ENCODE measurements at places on chromosomes 12 and 14. TPM values are rescaled to one million over a fixed set of nuclear protein-coding genes. Genes with fewer than 3 reads are reported as not detected.

GRCh38 chr12:56591961-56592360, 38.2 kb downstream of the BAZ2A start:
- no peak for DNase-seq

GRCh38 chr12:83365317-83365716, 678.6 kb downstream of the TMTC2 start:
- DNase-seq, result no peak

GRCh38 chr12:11861155-11861863, 209.4 kb upstream of the BCL2L14 start:
- no peak for DNase-seq

- no peak for DNase-seq
Measured at GRCh38 chr14:84390010-84390409, 1139.9 kb upstream of the FLRT2 start.

DNA sequence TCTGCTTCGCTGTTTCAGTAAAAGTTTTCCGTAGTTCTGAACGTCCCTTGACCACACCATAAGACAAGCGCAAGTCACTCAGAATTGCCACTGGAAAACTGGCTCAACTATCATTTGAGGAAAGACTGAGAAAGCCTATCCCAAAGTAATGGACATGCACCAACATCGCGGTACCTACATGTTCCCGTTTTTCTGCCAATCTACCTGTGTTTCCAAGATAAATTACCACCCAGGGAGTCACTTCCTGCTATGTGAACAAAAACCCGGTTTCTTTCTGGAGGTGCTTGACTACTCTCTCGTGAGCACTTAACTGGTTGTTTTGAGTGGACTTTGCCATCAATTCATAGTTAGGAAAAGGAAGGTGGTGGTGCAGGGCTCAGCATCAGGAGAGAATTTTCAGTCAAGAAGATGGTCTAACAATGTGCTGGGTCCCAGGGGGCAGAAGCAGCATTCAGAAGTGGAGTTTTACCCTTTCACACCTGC, 1.4 kb downstream of the EGLN3 start:
- DNase-seq, result no peak

DNA sequence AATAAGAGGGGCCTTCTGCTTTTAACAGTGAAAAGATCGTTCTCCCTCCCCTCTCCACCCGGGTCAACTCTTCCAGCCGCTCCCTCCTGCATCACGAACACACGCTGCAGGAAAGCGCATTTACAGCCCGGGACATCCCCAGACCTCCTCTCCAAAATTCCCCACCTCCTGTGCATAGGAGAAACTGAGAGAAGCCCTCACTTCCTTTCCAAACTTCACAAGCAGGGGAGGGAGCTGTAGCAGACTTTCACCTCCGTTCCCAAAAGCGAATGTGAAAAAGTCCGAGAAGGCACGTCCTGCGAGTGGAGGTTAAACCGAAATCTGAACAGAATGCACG, 513 bp downstream of the BCAT1 start:
- DNase-seq, result peak; percentile 78

DNA sequence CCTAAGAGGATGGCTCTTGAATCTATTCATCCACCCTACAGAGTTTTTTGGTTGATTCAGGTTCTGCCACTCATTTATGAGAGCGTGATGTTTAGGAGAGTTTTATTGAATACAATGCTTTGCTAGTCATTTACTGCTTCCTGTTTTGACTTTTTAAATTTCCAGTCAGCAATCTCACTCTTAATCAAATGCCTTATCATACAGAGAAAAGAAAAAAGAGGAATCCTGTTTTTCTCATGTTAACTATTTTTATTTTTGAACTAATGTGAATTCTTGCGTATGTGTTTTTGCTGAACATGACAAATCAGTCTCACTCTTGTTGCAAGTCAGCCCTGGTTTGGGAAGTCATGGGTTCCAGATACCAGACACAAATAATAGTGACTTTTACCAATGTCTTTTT, 22.1 kb upstream of the LGMN start:
- no peak for DNase-seq

DNA sequence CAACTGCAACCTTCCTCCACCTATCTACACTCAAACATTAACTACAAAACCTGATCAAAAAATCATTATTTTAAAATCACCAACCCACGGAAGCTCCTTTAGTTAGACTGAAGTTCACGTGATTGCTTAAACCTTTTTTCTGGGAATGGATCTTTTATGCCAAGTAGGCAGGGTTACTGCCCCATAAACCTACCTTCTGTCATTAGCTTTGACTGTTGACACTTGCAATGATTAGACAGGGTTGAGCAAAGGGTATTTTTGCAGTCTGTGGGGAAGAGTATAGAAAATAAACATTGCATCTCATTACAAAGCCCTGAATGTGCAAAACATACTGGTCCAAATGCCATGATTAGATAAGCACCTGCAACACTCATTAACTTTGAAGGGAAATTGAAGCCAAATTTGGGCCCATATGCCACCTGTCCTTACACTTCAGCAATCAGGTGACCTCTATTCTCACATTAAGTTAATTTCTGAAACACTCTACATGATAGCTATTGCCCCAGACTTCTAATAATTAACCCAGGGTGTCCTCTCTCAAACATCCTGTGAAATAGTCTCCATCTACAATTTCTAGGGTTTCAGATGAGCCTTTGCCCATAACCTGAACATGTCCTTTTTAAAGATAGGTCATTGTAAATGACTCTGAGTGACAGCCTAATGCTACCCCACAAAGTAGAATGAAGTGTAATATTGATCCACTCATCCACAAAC, 156.0 kb upstream of the PLEKHG7 start:
- no peak for DNase-seq

DNA sequence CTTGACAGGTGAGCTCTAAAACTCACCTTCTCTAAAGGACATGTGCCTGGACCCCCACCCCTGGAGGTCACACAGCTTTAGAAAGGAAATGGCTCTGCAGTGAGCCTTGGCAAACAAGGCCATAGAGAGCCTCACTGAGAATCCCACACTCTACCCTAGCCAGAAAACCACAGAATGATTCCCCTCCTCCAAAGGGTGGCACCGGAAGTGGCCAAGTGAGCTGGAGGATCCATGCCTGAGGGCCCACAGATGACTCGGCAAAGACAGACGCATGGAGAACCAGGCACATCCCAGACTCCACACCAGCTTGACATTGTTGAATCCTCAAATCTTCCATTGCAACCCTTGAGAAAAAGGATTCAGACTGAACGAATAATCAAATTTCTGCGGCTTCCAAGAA, 54.2 kb upstream of the PTHLH start:
- DNase-seq, result no peak

- peak; percentile 72 for DNase-seq
Measured at GRCh38 chr12:66708704-66709456, 30.0 kb upstream of the GRIP1 start.

GRCh38 chr14:104734991-104735779, 11.2 kb downstream of the ADSS1 start:
- no peak for DNase-seq

DNA sequence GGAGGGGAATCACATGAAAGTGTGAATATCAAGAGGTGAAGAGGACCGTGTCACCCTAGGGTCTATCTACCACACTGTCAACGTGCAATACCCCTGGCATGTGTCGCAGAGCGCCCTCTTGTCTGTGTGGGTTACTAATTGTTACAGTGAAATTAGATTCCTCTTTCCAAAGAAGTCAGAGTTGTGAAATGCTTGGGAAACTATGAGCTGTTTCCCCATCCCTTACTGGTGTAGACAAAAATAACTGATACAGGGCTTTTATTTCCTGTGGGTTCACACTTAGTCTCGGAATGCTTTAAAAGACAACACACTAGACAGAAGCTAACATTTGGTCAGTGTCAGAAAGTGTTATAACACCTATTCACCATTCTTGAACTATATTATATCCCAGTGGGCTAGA, 597.3 kb downstream of the NRXN3 start:
- no peak for DNase-seq

- DNase-seq, result no peak
Measured at GRCh38 chr14:61527325-61528100, 167.8 kb upstream of the HIF1A start.

DNA sequence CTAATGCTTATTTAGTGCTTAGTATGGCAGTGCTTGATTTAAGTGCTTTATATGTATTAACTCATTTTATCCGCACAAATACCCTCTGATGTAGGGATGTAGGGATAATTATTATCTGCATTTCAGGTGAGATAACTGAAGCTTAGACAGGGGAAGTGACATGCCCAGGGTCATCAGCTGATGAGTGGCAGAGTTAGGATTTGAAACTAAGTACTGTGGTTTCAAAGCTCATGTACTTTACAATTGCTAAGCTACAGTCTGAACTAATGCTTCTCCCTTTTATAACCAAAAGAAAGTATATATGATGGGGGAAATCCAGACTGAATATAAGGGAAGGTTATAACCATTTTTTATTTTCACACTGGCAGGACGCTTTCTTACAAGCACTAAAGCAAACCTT, 229.6 kb upstream of the NAV3 start:
- no peak for DNase-seq

GRCh38 chr14:102620413-102620812, 28.0 kb downstream of the RCOR1 start:
- no peak for DNase-seq

GRCh38 chr14:61153914-61154545, 127.1 kb downstream of the TMEM30B start:
- DNase-seq, result no peak

Gene ACVRL1
- not detected for total RNA-seq

Gene PCNX1
- 28.5 TPM for total RNA-seq

Gene SERPINA9
- total RNA-seq, result 182 TPM

Gene KSR2
- total RNA-seq, result 0.04 TPM

Data from Karpas-422 (cell line).